ENCODE measurements at places on chromosomes 6 and 20. TPM values are rescaled to one million over a fixed set of nuclear protein-coding genes. Genes with fewer than 3 reads are reported as not detected.

Gene RIMS1
- total RNA-seq = 5.2 TPM

Gene PNPLA1
- not detected for total RNA-seq

Gene MAS1
- total RNA-seq = 0.49 TPM

Gene FLOT1
- total RNA-seq = 165 TPM

Gene AVP
- total RNA-seq = not detected

Gene NKX2-2
- total RNA-seq = not detected

Gene VARS1
- total RNA-seq = 39.8 TPM

Gene CYP24A1
- 5.9 TPM for total RNA-seq

Gene RHAG
- total RNA-seq = 2.5 TPM

Gene INSM1
- not detected for total RNA-seq

Gene MCM3
- total RNA-seq = 36.3 TPM

GRCh38 chr6:80226151-80226550 lies 119.7 kb downstream of the BCKDHB start:
- no peaks in the 10 kb centered on the region for H3K36me3 ChIP-seq
- no peak overlapping the region for H3K27ac ChIP-seq
- no peaks in the 10 kb centered on the region for H3K27me3 ChIP-seq
- H3K4me1 ChIP-seq = no peaks in the 10 kb centered on the region

DNA sequence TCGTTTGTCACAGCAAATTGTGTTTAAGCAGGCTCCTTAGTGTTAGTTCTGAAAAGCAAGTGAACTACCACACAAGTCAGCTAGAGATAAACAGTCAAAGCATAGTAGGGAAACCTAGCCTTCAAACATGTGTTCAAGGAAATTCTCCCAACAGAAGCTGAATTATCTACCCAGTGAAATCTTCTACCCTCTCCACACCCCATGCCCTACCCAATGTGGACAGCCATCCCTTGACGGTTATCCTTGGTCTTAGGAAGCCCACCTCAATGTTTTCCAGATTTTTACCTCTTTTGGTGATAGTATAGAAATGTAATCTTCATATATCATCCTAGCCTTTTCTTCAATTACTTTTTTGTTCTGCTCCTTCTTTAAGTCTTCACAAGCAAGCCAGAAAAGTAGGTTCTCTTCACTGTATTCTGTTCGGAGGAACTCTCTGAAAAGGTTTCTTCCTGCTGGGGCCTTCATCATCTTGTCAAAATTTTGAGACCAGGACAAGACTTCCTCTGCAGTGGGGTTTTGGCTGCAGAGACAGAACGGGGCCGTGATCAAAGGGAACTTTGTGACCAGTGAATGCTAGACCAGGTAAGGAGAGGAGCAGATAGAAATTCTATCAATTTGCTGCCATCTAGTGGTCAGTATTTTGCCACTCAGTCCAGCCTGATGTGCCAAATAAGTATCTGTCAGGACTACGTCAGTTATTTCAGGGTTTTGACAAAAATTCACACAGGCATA lies 21.6 kb upstream of the MTRF1L start:
- no peak overlapping the region for H3K27ac ChIP-seq
- H3K4me1 ChIP-seq = no peaks in the 10 kb centered on the region
- H3K27me3 ChIP-seq = no peaks in the 10 kb centered on the region
- no peaks in the 10 kb centered on the region for H3K36me3 ChIP-seq
- no peak overlapping the region for H3K4me3 ChIP-seq

DNA sequence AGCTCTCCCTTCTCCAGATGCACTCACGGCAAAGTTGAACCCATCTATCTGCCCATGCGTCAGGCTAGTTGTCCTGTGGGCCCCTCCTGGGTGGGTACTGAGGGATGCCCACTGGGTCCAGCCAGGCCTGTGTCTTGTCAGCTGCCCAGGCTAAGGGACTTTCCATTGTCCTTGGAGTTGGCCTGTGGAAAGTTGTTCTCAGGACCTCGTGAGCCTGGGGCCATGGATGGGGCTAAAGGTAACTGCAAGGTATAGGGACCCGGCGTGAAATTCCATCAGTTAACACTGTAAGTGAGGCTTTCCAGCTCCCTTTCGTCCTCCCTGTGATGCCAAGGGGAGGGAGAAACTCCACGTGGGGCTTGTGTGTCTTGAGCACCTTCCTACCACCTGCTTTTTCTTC lies 126.5 kb downstream of the CEBPB start:
- peaks cover 40% of the 10 kb centered on the region for H3K4me1 ChIP-seq
- no peak for DNase-seq
- no peaks in the 10 kb centered on the region for H3K27me3 ChIP-seq
- H3K27ac ChIP-seq = peak overlapping the region; percentile 36

- H3K4me1 ChIP-seq = peaks cover 4% of the 10 kb centered on the region
- no peak overlapping the region for H3K27ac ChIP-seq
- H3K4me3 ChIP-seq = no peak overlapping the region
- H3K27me3 ChIP-seq = no peaks in the 10 kb centered on the region
- H3K36me3 ChIP-seq = no peaks in the 10 kb centered on the region
- no peak for DNase-seq
Observed at GRCh38 chr20:2688041-2688591, 4.5 kb upstream of the EBF4 start.

DNA sequence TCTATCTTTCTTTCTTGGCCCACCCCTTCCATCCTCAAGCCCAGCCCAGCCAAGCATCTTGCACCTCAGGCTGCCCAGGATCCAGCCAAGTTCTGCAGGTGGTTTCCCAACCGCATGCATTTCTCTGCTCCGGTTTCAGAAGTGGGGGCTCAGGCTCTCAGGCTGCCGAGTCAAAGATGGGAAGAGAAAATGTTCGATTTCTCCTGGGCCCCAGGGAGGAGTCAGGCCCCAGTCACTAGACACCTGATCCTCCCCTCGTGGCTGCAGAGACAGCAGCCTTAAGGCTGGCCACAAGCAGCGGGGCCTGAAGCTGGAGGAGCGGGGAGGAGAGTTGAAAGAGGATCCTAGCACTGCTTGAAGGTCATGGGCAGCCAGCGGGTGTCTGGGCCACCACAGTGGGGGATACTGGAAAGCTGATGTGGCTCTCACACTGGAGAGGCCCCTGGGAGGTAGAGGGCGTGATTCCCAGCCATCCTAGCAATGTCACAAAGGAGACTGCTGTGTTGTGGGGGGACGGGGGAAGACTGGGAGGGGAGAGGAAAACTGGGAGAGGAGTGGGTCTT lies 42.2 kb upstream of the ZFAND3 start:
- H3K4me1 ChIP-seq = no peaks in the 10 kb centered on the region
- DNase-seq = no peak
- no peak overlapping the region for H3K27ac ChIP-seq

- no peak overlapping the region for H3K4me3 ChIP-seq
- no peak overlapping the region for H3K27ac ChIP-seq
- no peaks in the 10 kb centered on the region for H3K27me3 ChIP-seq
- H3K4me1 ChIP-seq = no peaks in the 10 kb centered on the region
- DNase-seq = no peak
- H3K36me3 ChIP-seq = no peaks in the 10 kb centered on the region
Observed at GRCh38 chr6:12335131-12335527, 45.0 kb downstream of the EDN1 start.

DNA sequence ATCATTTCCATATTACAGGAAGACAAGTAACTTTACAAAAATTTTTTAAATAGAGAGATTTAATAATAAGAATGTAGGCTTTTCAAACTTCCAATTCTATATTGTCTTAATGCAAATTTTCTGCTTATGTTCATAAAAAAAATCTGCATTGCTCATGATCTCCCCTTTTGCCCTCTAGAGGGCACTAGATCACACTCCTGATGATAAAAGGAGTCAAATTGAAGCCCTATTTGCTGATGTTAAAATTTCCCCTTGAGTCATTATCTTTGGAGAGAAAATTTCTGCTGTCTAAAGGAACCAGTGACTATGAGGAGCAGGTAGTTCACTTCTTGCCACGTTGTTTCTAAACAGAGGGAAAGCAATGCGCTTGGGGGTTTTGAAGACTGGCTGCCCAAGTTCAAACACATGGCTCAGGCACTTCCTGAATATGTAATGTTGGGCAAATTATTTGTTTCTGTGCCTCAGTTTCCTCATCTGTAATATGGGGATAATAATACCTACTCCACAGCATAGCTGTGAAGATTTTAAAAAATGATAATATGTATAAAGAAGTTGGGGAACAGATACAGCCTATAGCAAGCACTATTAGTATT lies 874.2 kb downstream of the TFAP2A start:
- no peak for DNase-seq
- H3K4me1 ChIP-seq = no peaks in the 10 kb centered on the region
- H3K27me3 ChIP-seq = no peaks in the 10 kb centered on the region
- no peak overlapping the region for H3K27ac ChIP-seq
- H3K36me3 ChIP-seq = no peaks in the 10 kb centered on the region
- H3K4me3 ChIP-seq = no peak overlapping the region

- H3K36me3 ChIP-seq = no peaks in the 10 kb centered on the region
- H3K4me3 ChIP-seq = no peak overlapping the region
- no peak overlapping the region for H3K27ac ChIP-seq
Observed at GRCh38 chr20:59194023-59194935, 30.7 kb downstream of the ZNF831 start.

DNA sequence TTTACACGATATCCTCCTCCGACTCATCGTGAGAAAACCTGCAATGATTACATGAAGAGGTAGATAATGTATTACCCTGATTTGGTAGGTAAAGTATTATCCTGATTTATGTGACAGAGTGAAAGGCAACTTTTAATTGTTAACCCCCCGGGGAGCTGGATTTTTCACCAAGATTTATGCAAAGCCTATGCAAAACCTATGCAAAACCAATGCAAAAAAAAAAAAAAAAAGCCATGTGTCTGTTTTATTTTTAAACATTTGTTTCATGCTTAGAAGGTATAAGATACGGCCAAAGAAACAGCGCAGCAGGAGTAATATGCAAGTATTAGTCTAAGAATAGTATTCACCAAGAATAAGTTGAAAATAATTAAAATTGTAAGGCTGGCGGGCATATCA lies 109.9 kb downstream of the IPCEF1 start:
- no peaks in the 10 kb centered on the region for H3K36me3 ChIP-seq
- no peak for DNase-seq
- H3K27me3 ChIP-seq = no peaks in the 10 kb centered on the region
- H3K27ac ChIP-seq = peak overlapping the region; percentile 26
- no peaks in the 10 kb centered on the region for H3K4me1 ChIP-seq

GRCh38 chr20:50001784-50002311 lies 19.1 kb downstream of the SNAI1 start:
- no peak overlapping the region for H3K27ac ChIP-seq
- no peaks in the 10 kb centered on the region for H3K27me3 ChIP-seq
- DNase-seq = no peak

DNA sequence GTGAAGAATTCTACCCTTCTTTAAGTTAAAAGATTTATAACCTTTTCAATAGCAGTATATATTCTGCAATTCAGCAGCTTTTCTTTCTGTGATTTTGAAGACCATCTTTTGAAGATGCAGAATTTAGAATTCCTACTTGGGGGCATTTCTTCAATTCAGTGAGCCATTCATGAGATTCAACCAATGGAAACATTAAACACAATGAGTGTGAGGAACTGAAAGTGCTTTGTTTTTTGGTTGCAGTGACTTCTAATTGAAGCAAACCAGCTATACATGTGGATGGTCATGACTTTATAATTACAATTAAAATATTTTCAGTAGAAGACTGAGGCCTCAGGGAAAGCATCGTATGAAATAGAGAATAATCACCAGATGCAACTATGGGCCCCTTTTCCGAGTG lies 108.3 kb downstream of the CARMIL1 start:
- H3K27me3 ChIP-seq = no peaks in the 10 kb centered on the region
- DNase-seq = no peak
- no peaks in the 10 kb centered on the region for H3K4me1 ChIP-seq
- H3K4me3 ChIP-seq = no peak overlapping the region

- DNase-seq = no peak
- H3K27me3 ChIP-seq = no peaks in the 10 kb centered on the region
- H3K27ac ChIP-seq = no peak overlapping the region
- no peaks in the 10 kb centered on the region for H3K36me3 ChIP-seq
- no peak overlapping the region for H3K4me3 ChIP-seq
Observed at GRCh38 chr6:24227556-24227955, 101.5 kb downstream of the NRSN1 start.

GRCh38 chr6:108565091-108565766 lies 4.5 kb downstream of the FOXO3 start:
- no peaks in the 10 kb centered on the region for H3K27me3 ChIP-seq
- H3K4me3 ChIP-seq = peak overlapping the region; percentile 77
- peaks cover 73% of the 10 kb centered on the region for H3K4me1 ChIP-seq
- peak overlapping the region; percentile 99 for H3K27ac ChIP-seq

DNA sequence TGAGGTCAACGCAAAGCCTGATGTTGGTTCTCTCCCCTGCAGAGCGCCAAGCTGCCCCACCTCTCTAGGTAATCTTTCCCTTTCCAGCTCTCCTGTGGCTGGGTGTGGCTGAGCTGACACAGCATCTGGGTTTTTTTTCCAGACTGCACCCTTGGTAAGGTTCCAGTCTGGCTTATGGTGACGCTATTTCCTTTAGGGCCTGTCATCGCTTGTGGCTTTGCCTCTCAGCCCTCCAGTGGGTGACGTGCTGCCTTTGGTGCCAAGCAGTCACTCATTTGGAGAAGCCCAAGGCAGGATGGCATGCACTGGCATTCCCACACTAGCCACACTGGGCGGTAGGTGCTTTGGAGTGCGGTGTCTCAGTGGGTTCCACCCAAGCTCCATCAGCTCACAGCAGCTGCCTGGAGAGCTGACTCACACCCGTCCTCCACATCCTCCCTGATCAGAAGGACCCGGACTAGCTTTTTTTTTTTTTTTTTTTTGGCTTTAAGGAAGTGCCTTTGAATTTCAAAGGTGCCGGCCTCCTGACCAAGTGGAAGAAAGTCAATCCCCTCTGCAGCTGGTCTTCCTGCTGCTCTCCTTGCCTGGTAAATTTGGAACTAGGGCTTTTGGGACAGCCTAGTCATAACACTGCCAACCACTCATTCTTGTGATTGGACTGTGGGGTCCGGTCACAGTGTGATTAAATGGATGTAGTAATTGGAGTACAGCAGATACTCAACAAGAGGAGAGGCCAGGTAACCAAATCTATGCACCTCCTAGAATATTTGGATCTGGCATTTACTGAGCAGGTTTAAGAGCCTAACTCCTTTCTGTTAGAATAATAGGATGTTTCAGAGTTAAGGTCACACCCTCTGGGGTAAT lies 153.6 kb downstream of the CD83 start:
- peak; percentile 99 for DNase-seq
- H3K4me3 ChIP-seq = no peak overlapping the region
- no peak overlapping the region for H3K27ac ChIP-seq
- peaks cover 24% of the 10 kb centered on the region for H3K4me1 ChIP-seq
- no peaks in the 10 kb centered on the region for H3K36me3 ChIP-seq
- H3K27me3 ChIP-seq = no peaks in the 10 kb centered on the region

DNA sequence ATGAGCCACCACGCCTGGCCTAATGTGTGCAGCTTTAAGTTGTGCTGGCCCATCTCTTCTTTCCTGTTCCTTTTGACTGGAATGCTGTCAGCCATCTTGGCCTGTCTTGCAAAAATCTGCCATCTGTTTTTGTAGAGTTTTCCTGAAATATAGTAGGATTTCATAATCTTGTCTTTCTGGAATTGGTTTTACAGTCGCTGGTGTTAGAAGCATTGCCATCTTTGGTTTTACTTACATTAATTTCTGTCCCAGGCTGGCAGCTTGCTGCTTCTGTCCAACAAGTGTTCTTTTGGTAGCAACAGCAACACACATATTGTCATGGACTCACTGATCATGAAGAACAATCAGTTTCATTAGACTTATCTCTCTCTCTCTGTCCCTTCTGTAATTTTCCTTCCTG lies 29.1 kb upstream of the TULP1 start:
- H3K27ac ChIP-seq = no peak overlapping the region
- H3K27me3 ChIP-seq = no peaks in the 10 kb centered on the region
- H3K36me3 ChIP-seq = no peaks in the 10 kb centered on the region
- DNase-seq = no peak

GRCh38 chr20:16760431-16761304 lies 12.5 kb downstream of the OTOR start:
- H3K36me3 ChIP-seq = no peaks in the 10 kb centered on the region
- H3K4me3 ChIP-seq = no peak overlapping the region
- no peaks in the 10 kb centered on the region for H3K27me3 ChIP-seq
- H3K4me1 ChIP-seq = no peaks in the 10 kb centered on the region
- DNase-seq = no peak

All from vagina (tissue), 2 donors.